ENCODE measurements at places on chromosomes 5 and 9.

GRCh38 chr9:98997604-98998003 lies 53.9 kb downstream of the COL15A1 start:
- no peak for DNase-seq

DNA sequence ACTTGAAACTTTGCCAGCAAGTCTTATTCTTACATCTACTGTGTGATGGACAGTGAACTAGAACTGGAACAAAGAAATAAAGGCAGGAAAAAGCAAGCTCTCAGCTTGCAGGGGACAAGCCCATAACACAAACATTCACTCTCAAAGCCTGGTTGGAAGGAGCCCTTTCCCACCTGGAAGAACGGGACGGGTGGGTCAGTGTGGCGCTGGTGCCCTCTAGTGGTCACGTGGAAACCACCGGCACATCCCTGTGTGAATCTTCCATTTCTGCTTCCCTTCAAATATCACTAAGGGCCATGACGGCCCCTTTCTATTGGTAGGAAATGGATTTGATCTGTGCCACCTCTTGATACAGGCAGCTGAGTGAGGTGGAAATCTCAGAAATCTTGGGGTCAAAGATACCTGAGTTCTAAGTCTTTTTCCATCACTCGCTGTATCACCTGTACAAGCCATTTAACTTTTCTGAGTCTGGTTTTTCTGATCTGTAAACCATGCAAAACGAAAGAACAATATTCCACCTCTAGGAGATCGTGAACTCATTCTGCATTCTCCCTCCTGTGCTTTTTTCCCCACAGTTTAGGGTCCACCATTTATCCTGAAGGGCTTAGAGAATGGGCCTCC lies 211.6 kb downstream of the MSX2 start:
- peak; percentile 51 for DNase-seq

- DNase-seq, result no peak
Observed at GRCh38 chr5:67490543-67491321, 294.1 kb upstream of the CD180 start.

DNA sequence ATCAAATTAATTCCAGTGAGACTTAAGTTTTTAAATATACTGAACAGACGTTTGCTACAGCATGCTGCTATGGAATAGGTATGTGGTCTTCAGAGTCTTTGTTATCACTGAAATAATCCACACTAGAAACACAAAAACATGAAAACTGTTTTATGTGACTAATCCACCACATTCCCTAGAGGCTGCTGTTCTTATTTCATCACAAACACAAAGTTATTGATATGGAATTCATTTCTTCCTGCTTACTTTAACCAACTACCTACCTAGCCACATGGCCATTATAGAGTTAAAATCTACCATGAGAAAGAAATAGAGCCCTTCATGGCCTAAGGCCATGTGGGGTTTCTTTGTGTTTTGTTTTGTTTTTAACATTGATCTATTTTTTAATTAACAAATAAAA lies 232.3 kb upstream of the PTGER4 start:
- no peak for DNase-seq

DNA sequence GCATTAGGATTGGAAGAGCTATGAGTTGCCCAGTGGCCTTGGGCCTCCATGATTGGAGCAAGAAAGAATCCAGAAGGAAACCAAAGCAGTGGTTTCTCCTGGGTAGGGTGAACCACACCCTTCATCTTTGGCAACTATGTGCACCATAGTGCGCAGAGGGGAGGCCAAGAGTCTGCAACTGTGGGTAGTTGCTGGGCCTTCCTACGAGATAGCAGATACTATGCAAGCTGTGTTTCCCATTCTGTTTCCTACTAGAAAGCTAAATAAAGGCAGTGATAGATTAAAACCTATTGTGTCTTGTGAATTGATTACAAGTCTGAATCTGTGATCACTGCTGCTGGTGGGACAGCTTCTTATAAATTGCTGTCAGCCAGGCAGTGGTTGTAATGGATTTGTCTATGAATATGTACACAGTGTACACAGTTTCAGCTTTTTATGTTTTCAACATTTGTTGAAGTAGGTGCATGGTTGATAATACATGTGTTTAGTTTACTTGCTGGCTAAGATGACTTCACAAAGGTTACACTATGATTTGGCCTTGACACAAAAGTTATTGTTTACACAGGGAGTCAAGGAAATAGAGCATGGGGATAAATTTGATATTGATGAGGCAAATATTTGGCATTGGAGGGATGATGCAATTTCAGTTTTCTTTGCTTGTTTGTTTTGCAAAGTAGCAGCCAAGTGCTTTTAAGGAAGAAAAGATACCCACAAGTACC lies 23.7 kb upstream of the PDE8B start:
- DNase-seq, result no peak

DNA sequence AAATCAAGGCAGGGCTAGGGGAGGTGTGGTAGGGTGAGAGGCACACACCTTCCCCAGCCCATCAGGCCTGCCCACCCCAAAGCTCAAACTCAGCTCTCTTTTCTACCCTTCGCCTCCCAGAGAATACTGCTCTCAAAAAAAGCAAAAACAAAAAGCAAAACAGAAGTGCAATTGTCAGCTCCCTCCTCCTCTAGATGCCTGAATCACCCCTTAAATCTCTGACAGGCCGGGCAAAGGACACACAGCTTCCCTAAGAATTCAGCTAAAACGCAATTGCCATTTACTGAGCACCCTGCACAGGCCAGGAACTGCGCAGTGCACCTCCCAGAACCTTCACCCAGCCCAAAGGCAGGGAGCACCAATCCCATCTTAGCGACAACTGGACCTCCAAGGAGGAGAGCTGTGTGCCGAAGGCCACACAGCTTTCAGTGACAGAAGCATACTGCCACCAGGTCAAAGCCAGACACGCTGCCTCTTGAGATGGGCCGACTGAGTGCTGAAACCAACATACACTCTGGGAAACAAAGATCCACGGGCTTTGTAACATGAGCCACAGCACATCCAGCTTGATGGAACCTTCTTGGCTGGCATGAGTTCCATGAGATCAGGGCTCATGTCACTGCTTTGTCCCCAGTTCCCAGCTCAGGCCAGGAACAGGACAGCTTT lies 53.4 kb upstream of the STXBP1 start:
- no peak for DNase-seq

DNA sequence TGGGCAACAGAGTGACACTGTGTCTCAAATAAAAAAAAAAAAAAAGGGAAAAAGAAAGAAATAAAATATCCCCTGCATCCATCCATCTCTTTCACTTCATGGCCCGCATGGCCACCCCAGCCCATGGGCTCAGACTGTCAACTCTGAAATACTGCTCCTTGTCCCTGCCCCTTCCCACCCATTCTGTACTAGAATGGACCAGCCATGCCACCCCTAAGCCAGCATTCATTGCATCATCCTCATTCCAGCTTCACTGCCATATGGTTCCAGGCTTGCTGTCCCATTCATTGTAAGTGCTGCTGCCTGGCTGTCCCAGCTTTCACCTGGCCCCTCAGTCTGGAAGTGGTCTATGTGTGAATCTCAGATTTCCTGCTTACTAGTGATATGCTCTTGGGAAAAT lies 46.2 kb downstream of the SPRY4 start:
- DNase-seq, result no peak

GRCh38 chr9:133403766-133404453 lies 13.9 kb downstream of the REXO4 start:
- no peak for DNase-seq

GRCh38 chr5:167952278-167952995 lies 339.0 kb upstream of the WWC1 start:
- no peak for DNase-seq

DNA sequence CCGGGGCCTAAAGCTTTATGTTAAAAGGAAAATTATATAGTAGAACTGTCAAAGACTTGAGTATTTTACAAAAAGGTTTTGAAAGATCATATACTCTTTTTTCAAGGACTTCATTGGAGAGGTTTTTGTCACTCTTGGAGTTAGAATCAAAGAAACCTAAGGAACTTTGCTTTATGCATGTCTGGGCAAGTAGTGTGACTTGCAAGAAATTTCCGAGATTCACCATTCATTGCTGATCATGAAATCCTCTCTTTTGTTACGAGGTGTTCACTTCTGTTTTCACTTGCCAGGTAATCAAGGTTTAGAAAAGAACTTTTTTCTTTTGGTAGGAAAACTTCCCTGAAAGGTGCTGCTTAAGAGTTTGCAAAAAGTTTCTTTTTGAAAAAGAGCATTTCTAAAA lies 64.8 kb downstream of the NUP214 start:
- DNase-seq, result no peak

GRCh38 chr9:34987160-34987901 lies 2.2 kb upstream of the DNAJB5 start:
- no peak for DNase-seq

- DNase-seq, result no peak
Observed at GRCh38 chr9:108149326-108149725, 659.8 kb upstream of the KLF4 start.

- no peak for DNase-seq
Observed at GRCh38 chr5:1833264-1834021, 32.2 kb downstream of the NDUFS6 start.

DNA sequence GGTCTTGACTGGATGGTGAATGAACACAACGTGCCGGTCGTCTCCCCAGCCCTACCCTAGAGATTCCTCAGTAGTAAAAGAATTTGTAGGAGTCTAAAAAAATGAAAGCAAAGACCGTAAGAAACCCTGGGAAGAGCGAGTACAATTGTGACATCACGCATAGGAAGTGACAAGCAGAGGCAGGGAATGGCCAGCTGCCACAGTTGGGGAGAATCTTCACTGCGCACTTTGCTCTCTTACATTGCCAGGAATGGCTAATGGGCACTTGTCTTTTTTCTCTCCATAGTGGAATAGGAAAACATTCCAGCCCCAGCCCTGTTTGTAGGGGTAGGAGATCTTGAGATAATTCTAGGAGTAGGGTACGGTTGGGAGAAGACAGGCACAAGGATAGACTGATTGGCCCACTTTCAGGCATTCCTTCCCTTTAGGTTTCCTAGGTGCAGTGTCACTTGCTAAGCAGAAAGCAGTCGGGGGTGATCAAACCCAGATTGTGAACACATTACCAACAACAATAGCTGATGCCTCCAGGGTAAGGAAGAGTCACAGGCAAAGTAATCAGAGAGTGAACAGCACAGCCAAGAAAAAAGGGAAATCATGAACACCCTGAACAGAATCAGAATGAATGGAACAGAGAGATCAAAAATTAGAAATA lies 302.7 kb downstream of the MAN2A1 start:
- DNase-seq, result no peak

- no peak for DNase-seq
Observed at GRCh38 chr9:87875831-87876545, 6.7 kb upstream of the SPATA31E1 start.

- DNase-seq, result no peak
Observed at GRCh38 chr5:54556141-54556540, 38.6 kb downstream of the SNX18 start.

GRCh38 chr5:61619777-61620518 lies 287.9 kb downstream of the ZSWIM6 start:
- DNase-seq, result no peak

DNA sequence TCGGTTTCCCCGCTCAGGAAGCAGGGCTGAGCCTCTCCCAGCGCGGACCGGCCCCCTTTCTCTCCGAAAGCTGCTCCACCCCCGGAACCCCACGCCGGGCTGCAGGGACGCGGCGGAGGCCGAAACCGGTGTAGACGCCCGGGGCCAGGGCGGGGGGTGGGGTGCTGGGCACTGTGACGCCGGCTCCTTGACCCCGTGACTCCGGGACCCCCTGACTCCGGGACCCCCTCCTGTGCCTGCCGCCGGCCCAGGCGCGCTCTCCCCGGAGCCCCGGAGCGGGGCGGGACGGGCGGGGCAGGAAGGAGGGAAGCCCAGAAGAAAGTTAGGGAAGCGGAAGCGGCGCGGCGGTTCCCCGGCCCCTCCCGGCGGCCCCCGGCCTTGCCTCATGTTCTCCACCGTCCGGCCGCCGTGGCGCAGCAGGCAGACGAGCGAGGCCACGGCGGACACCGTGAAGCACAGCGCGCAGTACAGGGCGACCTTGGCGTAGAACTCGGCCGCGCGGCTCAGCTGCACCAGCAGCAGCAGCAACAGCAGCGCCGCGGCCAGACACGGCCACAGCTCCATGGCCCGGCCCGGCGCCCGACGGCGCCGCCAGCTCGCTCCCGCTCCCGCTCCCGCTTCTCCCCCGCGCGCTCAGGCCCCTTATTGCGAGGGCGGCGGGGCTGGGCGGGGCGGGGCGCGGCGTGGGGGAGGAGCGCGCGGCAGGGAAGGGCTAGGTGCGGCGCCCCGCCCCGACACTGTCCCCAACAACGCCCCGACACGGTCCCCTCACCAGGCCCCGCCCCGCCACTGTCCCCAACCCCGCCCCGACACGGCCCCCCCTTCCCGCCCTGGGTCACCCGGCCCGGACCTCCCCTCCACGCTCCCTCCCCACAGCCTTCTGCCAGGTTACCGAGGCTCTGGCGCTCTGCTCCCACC lies at the start of gene AGPAT2:
TSS of gene AGPAT2 (minus strand) at position 664 of the 918 bp plus-strand sequence. CDS start at position 564, 100 bp downstream.
- no peak for DNase-seq

GRCh38 chr9:72807765-72808445 lies 144.9 kb downstream of the ALDH1A1 start:
- DNase-seq, result no peak

DNA sequence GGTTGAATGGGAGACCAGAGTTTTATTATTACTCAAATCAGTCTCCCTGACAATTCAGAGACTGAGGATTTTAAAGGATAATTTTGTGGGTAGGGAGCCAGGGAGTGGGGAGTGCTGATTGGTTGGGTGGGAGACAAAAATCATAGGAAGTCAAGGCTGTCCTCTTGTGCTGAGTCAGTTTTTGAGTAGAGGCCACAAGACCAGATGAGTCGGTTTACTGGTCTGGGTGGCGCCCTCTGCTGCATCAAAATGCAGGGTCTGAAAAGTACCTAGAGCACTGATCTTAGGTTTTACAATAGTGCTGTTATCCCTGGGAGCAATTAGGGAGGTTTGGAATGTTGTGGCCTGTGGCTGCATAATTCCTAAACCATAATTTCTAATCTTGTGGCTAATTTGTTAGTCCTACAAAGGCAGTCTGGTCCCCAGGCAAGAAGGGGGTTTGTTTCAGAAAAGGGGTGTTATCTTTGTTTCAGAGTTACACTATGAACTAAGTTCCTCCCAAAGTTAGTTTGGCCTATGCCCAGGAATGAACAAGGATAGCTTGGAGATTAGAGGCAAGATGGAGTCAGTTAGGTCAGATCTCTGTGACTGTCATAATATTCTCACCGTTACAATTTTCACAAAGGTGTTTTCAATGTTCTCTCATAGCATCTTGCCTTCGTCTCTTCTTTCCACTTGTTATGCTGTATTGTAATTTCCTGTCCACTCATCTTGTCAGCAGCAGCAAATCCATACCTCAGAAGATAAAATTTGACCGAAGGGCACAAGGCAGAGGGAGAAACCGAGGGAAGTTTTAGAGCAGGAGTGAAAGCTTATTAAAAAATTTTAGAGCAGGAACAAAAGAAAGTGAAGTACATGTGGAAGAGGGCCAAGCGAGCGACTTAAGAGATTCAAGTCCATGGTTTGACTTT lies 59.2 kb upstream of the CLINT1 start:
- peak; percentile 42 for DNase-seq

- no peak for DNase-seq
Observed at GRCh38 chr9:83220730-83221129, 157.8 kb upstream of the RASEF start.
